ENCODE measurements at places on chromosomes 1 and 21. TPM values are rescaled to one million over a fixed set of nuclear protein-coding genes. Genes with fewer than 3 reads are reported as not detected.

GRCh38 chr1:111563619-111564018 is 56.0 kb upstream of the RAP1A start:
- peak; percentile 11 for ATAC-seq

DNA sequence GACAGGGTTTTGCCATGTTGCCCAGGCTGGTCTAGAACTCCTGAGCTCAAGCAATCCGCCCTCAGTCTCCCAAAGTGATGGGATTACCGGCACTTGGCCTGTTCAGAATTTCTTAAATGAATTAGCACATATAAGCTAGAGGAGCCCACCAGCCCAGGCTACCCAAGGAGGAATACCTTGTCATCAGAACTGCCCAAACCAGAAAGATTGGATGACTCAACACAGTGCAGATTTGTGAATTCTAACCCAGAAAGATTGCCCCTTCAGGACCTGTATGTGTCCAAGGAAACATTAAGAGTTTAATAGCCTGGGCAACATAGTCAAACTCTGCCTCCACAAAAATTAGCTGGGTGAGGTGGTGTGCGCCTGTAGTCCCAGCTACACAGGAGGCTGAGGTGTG is 14.0 kb upstream of the LIN9 start:
- no peak for ATAC-seq

DNA sequence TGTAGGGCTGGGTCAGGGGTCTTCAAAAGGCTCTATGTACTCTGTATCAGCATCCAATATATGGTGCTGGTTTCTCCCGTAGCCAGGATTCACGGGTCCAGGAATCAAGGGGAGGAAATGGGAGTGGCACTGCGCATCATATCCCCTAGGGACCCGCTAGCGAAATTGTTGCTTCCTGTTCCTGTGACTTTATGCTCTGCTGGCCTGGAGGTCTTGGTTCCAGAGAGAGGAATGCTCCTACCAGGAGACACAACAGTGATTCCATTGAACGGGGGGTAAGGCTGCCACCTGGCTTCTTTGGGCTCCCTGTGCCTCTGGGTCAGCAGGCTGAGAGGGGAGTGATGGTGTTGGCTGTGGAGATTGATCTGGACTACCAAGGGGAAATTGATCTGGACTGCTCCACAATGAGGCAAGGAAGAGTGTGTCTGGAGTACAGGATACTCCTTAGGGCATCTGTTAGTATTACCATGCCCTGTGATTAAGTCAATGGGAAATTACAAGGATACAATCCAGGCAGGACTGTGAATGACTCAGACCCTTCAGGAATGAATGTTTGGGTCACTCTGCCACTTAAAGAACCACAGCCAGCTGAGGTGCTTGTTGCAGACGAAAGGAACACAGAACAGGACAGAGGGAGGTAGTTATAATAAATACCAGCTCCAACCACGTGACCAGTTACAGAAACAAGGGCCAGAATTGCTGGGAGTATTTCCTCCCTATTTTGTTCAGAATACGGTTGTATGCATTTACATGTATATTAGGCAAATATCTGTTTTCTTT is 10.2 kb downstream of the SPSB1 start:
- ATAC-seq: peak; percentile 79

GRCh38 chr1:23369335-23370013 is at the start of gene ZNF436:
TSS of gene ZNF436 (minus strand) at chr1:23369836. CDS start at chr1:23368005, 1,831 bp downstream.
- ATAC-seq: peak; percentile 0

DNA sequence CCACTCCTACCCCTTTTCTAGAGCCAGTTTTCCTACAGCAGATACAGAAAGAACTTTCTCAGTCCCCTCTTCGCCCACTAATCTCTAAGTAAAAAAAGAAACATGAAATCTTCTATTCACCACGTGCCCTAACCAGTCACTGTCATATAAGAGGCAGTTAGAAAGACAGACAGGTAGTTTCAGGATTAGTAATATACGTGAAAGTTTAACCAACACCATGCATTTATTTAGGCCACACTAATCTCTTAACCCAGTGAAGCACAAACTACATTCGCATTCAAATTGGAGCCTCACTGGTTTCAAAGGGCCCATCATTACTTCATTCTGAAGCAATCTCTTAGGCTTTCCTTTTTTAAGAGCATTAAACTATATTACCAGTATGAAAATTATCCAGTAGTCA is 10.1 kb downstream of the GPATCH2 start:
- ATAC-seq: no peak

DNA sequence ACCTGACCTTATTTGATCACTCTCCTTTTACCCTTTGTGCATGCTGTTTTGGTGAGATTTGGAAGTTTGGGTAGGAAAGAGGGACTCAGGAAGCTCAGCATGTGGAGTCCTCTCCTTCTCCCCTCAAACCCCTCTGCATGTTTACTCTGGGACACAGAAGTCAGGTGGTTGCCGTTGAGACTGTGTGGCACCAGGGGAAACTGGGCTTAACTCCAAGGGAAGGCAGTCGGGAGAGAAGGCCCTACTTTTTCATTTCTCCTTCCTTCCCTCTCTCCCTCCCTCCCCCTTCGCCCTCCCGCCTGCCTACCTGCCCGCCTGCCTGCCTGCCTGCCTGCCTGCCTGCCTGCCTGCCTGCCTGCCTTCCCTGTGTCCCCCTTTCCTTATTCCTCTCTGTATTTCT is 34.8 kb upstream of the TTC22 start:
- ATAC-seq: no peak

GRCh38 chr1:178857126-178857525 is 13.8 kb downstream of the ANGPTL1 start:
- no peak for ATAC-seq

GRCh38 chr1:164912290-164912689 is 353.3 kb downstream of the PBX1 start:
- no peak for ATAC-seq

- ATAC-seq: no peak
Observed at GRCh38 chr21:27168084-27168483, 201.2 kb upstream of the ADAMTS5 start.

DNA sequence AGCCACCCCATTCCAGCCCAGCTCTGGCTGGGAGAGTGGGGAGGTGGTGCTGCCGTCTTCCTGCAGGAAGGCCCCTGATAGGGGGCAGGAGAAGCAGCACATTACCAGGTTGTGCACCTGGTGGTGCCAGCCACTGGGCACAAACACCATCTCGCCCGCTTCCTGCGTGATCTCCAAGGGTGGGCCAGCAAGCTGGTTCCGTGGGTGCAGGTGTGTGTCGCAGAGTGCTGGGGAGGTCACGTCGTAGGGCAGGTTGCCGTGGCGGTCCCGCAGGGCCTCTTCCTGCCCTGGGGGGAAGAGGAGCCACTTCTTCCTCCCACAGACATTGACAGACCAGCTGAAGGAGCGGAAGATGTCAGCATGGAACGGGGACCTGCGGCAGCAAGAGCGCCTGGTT is 1.8 kb downstream of the JMJD4 start:
- ATAC-seq: no peak

DNA sequence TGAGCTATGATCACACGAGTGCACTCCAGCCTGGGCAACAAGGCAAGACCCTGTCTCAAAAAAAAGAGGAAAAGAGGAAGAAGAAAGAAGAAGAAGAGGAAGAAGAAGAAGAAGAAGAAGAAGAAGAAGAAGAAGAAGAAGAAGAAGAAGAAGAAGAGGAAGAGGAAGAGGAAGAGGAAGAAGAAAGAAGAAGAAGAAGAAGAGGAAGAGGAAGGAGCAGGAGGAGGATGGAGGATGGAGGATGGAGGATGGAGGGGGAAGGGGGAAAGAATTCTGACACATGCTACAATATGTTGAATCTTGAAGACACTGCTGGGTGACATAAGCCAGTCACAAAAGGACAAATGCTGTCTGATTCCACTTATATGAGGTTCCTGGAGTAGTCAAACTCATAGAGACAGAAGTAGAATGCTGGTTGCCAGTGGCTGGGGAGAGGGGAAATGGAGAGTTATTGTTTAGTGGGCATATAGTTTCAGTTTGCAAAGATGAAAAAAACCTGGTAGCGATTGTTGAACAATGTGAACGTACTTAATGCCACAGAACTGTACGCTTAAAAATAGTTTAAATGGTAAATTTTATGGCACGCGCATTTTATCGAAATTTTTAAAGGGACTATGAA is 47.3 kb upstream of the COA6 start:
- no peak for ATAC-seq

DNA sequence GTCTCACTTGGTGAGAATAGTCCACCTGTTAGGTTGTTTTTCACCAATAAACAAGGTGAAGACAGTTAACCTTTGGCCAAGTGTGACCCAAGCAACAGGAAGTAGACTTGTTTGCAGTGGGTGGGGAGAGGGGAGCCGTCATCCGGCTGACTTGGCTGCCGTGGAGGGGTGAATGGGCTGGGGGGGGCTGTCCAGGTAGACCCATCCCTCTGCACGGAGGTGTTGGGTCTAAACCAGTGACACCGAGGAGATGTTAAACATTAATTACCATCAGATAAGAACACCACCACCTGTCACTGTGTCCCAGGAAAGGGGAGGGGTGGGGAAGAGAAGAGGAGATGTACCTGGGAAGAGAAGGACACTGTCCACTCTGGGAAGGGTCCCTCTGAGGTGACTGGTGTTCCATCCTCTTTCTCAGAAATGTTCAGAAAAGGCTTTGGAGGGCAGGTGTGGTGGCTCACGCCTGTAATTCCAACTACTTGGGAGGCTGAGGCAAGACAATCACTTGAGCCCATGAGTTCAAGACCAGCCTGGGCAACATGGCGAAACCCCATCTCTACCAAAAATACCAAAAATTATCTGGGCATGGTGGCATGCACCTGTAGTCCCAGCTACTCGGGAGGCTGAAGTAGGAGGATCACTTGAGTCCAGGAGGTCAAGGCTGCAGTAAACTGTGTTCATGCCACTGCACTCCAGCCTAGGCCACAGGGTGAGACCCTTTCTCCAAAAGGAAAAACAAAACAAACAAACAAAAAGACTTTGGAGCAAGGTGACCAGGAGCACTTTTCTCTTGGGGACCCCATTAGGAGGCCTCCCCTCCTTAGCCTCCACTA is 6.7 kb upstream of the MYOM3 start:
- ATAC-seq: no peak

DNA sequence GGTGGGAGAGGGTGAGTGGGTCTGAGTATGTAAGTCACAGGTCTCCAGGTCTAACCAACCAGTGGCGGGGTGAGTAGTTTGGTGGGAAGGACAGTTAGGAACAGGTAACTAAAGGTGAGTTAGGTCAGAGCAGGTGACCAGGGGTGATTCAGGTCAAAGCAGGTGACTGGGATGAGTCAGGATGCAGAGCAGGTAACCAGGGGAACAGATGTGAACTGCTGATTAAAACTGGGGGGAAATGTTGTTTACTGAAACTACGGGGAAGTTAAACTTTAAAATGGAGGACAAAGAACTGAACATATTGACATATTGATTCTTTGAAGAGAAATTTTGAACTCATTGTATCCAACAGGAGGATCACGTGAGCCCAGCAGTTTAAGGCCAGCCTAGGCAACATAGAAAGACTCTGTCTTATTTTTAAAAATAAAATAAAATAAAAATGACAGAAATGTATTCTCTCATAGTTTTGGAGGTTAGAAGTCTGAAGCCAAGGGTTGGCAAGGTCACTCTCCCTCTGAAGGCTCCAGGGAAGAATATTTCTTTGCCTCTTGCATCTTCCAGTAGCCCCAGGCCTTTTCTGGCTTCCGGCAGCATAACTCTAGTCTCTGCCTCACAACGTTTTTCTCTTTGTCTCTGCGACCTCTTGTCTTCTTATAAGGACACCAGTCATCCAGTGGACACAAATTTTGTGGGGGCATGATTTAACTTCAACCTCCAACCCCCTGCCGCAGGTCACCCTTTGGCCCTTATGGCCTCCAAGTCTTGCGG is 64.3 kb upstream of the TINAGL1 start:
- ATAC-seq: no peak

GRCh38 chr21:40466893-40467483 is 380.0 kb downstream of the DSCAM start:
- no peak for ATAC-seq

The SLC30A7 gene
- 19.6 TPM for total RNA-seq

The C4BPA gene
- not detected for total RNA-seq
